ENCODE measurements at places on chromosomes 12 and 14. TPM values are rescaled to one million over a fixed set of nuclear protein-coding genes. Genes with fewer than 3 reads are reported as not detected.

GRCh38 chr14:54866588-54866987, 36.0 kb downstream of the GCH1 start:
- H3K4me1 ChIP-seq, result no peaks in the 10 kb centered on the region
- no peak for DNase-seq
- peaks cover 17% of the 10 kb centered on the region for H3K36me3 ChIP-seq
- H3K27me3 ChIP-seq, result no peaks in the 10 kb centered on the region
- H3K27ac ChIP-seq, result no peak overlapping the region

GRCh38 chr14:99664937-99665273, 19.2 kb upstream of the CYP46A1 start:
- H3K4me1 ChIP-seq, result peaks cover 2% of the 10 kb centered on the region
- no peak overlapping the region for H3K4me3 ChIP-seq
- peak overlapping the region; percentile 96 for H3K27ac ChIP-seq
- no peak for DNase-seq
- H3K36me3 ChIP-seq, result no peaks in the 10 kb centered on the region

DNA sequence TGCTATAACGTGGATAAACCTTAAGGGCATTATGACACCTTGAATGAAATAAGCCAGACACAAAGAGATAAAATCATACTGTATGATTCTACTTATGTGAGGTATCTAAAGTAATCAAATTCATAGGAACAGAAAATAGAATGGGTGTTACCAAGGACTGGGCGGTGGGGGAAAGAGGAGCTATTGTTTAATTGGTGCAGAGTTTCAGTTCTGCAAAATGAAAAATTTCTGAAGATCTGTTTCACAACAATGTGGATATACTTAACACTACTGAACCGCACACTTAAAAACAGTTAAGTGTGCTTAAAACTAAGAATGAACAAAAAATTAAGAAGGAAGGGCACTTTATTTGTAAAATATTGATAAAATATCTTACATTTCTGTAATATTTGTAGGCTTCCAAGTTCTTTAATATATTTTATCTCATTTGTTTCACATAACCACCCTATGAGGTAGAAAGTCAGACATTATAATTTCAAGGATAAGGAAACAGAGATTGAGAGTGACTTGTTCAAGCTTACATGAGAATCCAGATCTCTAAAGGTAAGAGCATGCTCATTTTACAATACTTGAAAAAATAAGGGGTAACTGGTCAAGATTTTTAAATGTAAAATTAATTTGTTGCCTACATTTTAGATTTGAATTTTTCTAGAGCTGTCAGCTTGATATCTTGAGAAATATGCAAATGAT, 14.9 kb downstream of the LTA4H start:
- no peak overlapping the region for H3K27ac ChIP-seq
- H3K4me1 ChIP-seq, result no peaks in the 10 kb centered on the region
- H3K4me3 ChIP-seq, result no peak overlapping the region

DNA sequence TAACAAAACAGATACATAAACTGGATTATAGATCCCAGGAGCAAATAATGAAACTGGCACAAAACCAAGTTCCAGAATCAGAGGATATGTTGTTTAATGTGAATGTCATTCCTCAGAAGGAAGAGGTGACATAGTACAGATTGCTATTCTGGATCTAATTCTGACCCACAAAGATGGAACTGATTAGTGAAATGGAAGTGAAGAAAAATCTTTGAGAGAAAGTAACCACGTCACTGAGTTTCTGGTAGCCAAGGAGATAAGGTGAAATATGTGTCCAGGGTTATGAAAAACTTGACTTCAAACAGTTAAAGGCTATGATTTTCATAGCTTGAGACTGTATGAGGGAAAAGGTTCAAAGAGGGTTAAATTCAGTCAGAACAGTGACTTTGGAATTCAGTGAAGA, 8.3 kb downstream of the OR10AD1 start:
- DNase-seq, result no peak
- no peak overlapping the region for H3K27ac ChIP-seq
- no peaks in the 10 kb centered on the region for H3K4me1 ChIP-seq
- no peaks in the 10 kb centered on the region for H3K36me3 ChIP-seq
- no peak overlapping the region for H3K4me3 ChIP-seq
- peaks cover 72% of the 10 kb centered on the region for H3K27me3 ChIP-seq

DNA sequence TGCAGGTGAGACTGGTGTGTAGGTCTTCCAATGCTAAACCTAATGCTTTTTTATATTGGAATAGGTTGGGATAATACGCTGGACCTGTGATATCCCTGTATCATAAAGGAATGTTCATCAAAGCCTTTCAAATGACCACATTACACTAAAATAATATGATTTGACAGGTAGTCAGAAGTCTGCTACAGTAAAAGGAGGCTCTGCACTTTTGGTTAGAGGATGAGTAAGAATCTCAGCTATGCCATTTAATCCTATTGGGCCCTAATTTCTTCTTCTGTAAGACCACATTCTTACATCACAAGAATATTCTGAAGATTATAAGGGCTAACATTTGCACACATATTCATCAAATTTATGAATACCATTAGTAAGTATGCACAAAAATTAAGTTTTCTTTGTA, 250.5 kb upstream of the FLRT2 start:
- no peak for DNase-seq
- no peaks in the 10 kb centered on the region for H3K4me1 ChIP-seq
- no peak overlapping the region for H3K27ac ChIP-seq
- H3K4me3 ChIP-seq, result no peak overlapping the region

- H3K27me3 ChIP-seq, result no peaks in the 10 kb centered on the region
- no peaks in the 10 kb centered on the region for H3K4me1 ChIP-seq
- no peak for DNase-seq
- H3K4me3 ChIP-seq, result no peak overlapping the region
- no peak overlapping the region for H3K27ac ChIP-seq
- no peaks in the 10 kb centered on the region for H3K36me3 ChIP-seq
Measured at GRCh38 chr14:66993512-66993911, 195.7 kb upstream of the GARIN2 start.

- no peaks in the 10 kb centered on the region for H3K36me3 ChIP-seq
- no peaks in the 10 kb centered on the region for H3K27me3 ChIP-seq
- peaks cover 5% of the 10 kb centered on the region for H3K4me1 ChIP-seq
- no peak overlapping the region for H3K4me3 ChIP-seq
- no peak overlapping the region for H3K27ac ChIP-seq
Measured at GRCh38 chr14:96511667-96512066, 9.5 kb downstream of the PAPOLA start.

Gene SIX1
- 0.41 TPM for total RNA-seq

Gene DDN
- 0.31 TPM for total RNA-seq

Gene SCFD1
- total RNA-seq, result 82.4 TPM

Gene OTUB2
- 6.7 TPM for total RNA-seq

Gene IPO8
- 39.0 TPM for total RNA-seq

Gene MUCL1
- total RNA-seq, result not detected

Gene AKAP6
- 4.3 TPM for total RNA-seq

Gene KRT83
- total RNA-seq, result not detected

Gene TROAP
- total RNA-seq, result 60.5 TPM

Measured in endodermal cell (in vitro differentiated cells).